ENCODE measurements at places on chromosomes 13 and 19.

GRCh38 chr13:50365408-50366391 lies 350.5 kb downstream of the KCNRG start:
- DNase-seq, result peak; percentile 41

DNA sequence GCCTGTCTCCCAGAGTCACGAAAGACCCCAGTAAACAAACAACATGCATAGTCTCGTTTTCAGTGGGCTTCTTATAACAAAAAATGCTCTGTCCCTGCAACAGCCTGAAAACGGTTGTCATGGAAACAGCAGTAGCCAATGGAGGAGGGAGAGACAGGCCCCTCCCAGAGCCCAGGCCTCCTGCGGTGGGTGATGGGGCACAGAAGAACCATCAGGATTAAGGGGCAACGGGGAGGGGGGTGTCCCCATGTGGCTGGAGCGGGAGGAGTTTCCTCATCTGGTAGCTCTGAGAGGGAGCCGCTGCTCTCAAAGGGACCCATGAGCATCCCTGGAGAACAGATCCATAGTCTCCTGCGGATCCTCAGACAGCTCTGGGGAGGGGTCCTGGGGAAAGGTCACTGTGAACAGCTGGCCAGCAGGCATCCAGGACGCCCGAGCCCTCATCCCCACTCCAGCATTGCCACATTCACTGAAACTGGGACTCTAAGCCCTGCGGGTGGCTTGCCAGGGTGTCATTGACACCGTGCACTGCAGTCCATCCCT lies 37.5 kb upstream of the PNMA8B start:
- no peak for DNase-seq

DNA sequence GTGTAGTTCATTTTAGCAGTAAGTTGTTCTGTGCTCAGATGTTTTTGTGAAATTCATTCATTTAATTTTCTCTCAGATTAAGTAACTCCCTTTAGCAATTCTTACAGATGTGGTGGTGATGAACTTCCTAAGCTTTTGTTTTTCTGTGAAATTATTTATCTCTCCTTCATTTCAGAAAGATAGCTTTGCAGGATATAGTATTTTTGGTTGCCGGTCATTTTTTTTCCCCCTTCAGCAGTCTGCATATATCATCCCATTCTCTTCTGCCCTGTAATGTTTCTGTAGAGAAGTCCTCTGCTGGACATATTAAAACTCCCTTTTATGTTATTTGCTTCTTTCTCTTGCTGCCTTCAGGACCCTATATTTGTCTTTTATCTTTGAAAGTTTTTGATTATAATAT lies 470.2 kb downstream of the PCDH9 start:
- no peak for DNase-seq

GRCh38 chr13:34076943-34077703 lies 259.2 kb downstream of the RFC3 start:
- peak; percentile 36 for DNase-seq

DNA sequence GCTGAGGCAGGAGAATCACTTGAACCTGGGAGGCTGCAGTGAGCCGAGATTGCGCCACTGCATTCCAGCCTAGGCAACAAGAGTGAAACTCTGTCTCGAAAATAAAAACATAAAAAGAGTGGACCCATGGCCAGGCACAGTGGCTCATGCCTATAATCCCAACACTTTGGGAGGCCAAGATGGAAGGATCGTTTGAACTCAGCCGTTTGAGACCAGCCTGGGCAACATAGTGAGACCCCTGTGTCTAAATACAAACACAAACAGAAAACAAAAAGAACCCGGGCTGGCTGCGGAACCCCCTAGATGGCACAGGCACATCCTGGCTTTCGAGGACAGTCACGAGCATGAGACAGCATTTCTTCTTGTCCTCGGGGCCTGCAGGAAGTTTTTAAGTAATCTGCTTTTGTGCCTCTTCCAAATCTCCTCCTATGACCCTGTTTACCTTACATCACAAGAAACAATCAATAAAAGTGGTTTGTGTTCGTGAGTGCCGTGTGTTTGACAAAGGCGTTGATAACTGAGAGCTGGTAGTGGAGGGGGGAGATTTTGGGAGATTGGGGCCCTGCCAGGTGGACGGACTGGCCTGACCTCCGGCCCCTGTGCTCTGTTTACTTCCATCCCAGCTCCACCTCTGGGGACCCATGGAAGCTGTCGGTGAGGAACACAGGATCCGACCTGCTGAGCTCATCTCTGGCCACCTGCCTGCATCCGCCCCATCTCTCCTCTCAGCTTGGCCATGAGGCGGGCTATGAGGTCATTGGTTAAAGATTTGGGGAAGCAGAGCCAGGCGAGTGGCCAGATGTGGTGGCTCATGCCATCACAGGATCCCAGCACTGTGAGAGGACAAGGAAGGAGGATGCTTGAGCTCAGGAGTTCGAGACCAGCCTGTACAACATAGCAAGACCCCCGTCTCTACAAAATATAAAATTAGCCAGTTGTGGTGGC lies 5.9 kb upstream of the GDF15 start:
- DNase-seq, result peak; percentile 99

- DNase-seq, result peak; percentile 40
These were observed 858 bp upstream of the USP12 start for GRCh38 chr13:27172495-27172842.

Data from A172 (cell line).